ENCODE measurements at places on chromosomes 5 and 9.

- DNase-seq: no peak
These were observed 95.5 kb downstream of the PAX5 start for GRCh38 chr9:36938617-36939016.

DNA sequence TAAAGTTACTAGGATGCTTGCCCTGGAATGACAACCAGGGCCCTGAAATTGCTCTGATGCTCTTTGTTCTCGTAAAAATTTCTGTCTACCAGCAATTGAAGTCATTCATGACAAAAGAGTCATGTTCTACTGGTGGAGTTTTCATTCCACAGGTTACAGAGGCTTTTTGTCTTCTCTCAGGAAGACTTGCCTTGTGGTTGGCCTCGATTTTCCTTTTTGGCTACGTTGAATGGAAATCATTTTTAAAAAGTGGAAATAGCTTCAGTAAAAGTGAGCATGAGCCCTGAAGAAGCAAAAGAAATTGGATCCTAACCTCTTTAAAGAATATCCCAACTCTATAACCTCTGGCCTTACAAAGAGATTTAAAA lies 255.2 kb downstream of the AOPEP start:
- DNase-seq: no peak

DNA sequence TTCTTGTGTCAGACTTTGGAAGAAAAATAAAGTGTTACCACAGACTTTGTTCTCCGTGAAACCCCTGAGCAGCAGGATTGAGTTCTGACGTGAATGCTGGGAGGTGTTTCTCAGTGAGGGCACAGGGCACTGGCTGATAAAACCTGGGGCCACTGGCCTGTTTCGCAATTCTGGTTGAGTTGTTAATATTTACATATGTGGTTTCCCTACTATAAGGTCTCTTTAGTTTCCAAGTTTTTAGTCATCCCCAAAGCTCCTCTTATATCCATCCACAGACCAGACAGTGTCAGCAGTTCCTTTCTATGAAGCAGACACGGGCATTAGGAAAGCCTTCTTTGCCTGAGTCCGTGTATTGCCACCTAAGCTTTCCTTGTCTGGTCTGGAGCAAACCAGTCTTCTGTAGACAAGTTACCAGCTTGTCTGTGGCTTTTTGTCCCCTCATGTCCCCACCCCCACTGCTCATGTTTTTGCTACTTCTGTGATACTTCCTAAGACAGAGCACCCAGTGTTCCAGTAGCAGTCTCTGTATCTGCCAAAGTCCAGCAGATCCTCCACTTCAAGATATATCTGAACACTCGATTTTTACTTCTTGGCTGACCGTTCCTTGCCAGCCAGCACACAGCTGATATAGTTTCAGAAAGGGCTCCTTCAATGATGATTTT lies 42.0 kb downstream of the ACO1 start:
- no peak for DNase-seq

DNA sequence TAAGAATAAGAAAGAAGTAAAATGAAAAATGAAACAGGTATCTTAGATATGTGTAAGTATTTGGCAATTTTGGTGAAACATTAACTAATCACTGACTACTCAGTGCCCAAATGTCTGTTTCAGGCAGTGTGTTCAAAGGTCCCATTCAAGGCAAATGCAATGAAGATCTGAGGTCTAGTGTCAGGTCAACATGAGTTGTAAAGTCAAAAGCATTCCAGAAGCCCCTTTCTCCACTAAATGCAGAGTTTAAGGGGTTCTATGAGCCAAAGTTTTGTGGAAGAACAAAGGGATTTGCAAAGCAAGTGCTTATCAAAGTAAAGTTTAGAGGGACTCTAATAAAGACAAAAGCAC lies 71.0 kb upstream of the GPBP1 start:
- DNase-seq: no peak

DNA sequence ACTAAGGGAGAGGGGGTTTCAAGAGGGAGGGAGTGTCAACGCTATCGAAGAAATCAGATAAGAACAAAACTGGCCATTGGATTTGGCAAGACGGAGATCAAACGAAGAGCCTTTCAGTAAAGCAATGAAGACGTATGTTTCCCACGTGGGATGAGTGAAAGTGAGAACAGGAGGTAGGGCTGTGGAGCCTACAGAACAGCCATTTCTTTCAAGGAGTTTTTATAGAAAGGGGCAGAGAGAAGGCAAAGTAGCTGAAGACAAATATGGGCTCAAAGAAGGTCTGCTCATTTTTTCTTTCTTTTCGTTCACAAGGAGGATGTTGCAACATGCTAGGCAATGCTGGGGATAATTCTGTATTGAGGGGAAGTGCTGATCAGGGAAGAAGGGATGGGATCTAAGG lies 98.3 kb downstream of the SUSD1 start:
- no peak for DNase-seq

- DNase-seq: no peak
These were observed 108.3 kb downstream of the EPB41L4A start for GRCh38 chr5:112310746-112311145.

GRCh38 chr9:93843396-93843795 lies 111.8 kb downstream of the BARX1 start:
- no peak for DNase-seq

GRCh38 chr5:57232293-57233033 lies 58.6 kb downstream of the GPBP1 start:
- no peak for DNase-seq

DNA sequence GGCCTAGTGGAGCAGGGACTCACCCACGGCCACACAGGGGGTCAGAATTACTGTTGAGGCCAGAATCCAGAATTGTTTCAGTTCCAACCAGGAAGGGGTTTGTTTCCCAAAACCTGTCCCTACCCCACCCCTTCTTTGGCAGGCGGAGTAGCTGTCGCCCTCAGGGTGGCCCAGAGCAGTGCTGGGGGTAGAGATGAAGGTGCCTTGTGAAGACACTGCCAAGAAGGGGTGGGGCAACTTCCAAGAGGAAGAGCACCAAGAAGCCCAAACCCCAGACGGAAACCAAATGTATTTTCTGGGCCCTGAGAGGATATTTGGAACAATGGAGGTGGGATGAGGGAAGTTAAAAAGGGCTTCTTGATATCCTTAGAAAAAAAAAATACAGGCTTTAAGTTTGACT lies 11.4 kb upstream of the NDST1 start:
- no peak for DNase-seq

GRCh38 chr9:116153765-116154333 lies at the start of gene PAPPA:
TSS of gene PAPPA (plus strand) at chr9:116153791. CDS start at chr9:116154173, 382 bp downstream.
- no peak for DNase-seq

Data from activated T-cell treated with anti-CD3 and anti-CD28 coated beads, Interleukin-2, amount 50 U/mL, for 48 hours (primary cell).